ENCODE measurements at places on chromosomes 3 and 15.

DNA sequence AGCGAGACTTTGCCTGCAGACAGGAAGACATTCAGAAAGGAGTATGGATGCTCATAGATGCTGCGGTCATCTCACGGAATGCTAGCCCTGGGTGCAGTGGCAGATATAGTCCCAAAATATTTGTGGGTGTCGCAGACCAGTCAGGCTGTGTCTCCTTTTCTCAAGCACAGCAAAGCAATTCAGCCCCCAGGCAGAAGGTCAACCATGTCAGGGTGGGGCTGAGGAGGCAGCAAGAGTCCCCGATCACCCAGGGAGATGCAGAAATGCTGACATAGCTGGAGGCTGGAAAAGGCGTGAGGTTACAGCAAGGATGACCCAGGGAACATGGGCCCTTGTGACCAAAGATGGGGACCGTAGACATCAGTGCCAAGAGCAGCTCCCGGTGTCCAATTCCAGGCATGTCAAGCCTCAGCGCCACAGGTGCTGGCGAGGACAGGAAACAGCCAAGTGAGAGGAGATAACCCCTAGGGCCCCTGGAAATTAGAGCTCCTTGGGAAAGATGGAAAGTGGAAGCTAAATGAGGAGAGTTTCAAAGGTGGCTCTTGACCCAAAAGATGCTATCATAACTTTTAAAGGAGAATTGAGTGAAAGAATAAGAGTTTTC lies 81.2 kb upstream of the ABHD17C start:
- DNase-seq, result no peak

DNA sequence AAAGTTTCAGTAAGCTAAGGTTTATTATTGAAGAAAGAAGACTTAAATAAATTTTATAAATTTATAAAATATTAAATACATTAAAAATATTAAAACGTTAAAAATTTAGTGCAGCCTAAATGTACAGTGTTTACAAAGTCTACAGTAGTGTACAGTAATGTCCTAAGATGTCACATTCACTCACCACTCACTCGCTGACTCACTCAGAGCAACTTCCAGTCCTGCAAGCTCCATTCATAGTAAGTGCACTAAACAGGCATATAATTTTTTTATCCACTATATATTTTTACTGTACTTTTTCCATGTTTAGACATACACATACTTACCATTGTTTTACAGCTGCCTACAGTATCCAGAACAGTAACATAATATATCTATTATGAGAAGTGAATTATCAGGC lies 51.5 kb downstream of the TJP1 start:
- DNase-seq, result no peak

GRCh38 chr3:56764904-56765547 lies 36.7 kb downstream of the ARHGEF3 start:
- no peak for DNase-seq

DNA sequence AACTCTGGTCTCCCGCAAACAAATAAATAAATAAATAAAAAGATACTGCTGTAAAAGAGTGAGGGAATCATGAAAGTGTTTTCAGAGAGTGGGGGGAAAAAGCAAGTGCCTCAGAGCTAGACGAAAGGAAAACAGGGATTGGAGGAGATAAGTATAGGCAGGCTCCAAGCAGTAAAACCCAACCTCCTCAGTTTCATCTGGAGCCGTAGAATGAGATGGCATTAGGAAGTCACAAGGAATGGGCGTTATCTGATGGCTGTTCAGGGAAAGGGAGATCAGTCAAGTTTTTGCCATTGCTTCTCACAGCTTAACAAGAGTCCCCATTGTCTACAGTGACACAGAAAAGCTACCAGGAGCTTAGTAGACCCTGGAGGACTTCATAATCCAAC lies 451.5 kb upstream of the PPP2R3A start:
- no peak for DNase-seq

GRCh38 chr3:45575386-45575923 lies 19.1 kb upstream of the LIMD1 start:
- peak; percentile 61 for DNase-seq

GRCh38 chr3:196792771-196793170 lies 53.1 kb downstream of the PAK2 start:
- DNase-seq, result peak; percentile 16

- no peak for DNase-seq
Observed at GRCh38 chr3:119664370-119664769, 4.0 kb upstream of the POPDC2 start.

DNA sequence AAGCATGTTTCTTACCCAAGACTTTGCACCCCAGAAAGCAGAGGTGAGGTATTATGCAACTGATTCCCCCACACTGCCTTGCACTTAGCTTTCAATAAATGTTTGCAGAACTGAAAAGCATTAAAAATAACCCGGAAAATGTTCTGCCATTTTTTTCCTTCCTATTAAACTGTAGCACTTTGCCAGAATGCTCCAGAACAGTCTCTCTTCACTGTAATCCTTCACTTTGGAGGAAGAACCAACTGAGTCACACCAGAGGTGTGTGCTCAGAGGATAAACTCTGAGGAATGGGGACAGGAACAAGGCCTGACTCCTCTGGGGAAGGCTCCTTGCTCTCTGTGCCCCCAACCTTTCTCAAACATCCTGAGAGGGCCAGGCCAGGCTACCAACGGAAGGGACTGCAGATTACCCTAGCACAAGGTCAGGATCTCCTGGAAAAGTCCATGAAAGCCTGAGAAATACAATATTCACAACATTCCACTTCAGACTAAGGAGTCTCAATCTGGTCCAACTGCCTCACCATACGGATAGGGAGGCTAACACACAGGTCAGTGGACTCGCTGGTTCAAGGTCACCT lies 19.0 kb downstream of the ANP32A start:
- DNase-seq, result no peak

DNA sequence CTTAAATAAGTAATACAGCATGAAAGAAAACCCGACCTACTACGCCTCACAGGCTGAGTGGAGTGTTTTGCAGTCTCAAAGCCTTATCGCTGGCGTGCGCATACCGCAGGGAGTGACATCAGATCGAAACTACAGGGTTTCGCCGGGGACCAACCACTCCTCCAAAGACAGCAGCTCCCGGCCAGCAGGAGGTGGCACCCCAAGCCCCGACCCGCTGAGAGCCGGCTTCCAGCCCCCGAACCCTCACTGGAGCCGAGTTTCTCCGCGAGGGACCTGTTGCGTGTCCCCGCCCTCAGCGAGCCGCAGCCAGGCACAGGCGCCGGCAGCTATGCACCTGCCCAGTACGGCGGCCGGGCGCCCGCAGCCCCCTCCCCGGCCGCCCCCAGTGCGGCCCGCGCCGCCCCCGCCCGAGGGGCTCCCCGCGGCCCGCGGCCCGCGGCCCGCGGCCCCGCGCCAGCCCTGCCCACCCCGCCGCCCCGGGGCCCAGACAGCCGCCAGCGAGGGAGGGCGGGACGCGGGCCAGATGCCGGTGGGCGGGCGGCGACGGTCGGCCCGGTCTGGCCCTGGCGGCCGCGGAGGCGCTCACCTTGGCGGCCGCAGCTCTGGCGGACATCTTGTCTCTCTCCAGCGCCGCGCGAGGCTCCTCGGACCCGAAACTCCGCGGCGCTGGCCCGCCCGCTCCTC lies 710 bp downstream of the TJP1 start:
- peak; percentile 71 for DNase-seq

DNA sequence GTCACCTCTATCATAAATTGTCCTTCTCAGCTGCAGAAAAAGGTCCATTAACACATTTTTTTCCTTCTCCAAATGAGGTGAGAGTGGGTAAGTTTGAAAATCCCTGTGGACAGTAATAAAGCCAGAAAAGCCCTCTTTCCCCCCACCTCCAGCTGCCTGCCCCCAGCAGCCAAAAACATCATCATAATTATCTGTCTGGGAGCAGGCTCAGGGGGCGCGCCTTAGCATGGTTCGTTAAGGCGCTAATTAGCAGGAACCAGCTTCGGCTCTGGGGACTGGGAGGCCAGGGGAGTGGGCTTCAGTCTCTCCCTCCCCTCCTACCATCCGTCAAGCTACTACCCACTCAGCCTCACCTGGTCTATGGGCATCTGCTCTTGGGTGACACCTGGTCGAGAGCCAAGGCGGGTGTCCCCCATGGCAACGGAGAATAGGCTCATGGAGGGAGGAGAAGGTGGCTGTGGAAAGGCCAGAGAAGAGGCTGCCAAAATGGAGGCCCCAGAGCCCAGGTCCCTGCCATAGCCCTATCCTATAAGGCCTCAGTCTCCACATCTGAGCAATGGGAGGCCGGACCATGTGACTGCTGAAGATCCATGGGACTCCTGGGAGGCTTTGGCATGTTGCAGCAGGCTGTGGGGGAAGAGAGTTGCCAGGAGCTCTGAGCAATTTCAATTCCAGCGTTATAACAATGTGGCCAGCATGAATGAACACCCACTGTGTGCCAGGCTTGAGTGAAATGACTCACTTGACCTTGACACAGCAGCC lies 140.1 kb upstream of the LINGO1 start:
- DNase-seq, result no peak

DNA sequence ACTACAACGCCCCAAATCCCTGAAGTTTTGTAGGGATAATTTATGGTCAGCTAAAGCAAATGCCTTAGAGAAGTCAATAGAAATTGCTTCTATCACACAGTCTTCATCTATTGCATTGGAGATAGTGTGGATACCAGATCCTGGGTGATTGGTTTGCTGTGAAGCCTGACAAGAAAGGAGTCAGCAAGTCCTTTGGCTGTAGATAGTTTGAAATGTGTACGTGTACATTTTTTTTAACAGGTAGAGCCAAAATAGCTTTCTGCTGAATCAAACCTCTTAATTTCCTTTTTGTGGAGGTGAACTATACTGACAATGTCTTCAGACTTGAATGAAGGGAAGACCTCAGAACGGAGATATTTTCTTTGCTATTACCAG lies 312.3 kb downstream of the ZBBX start:
- DNase-seq, result no peak

GRCh38 chr3:56849698-56850097 lies 47.9 kb upstream of the ARHGEF3 start:
- DNase-seq, result no peak

DNA sequence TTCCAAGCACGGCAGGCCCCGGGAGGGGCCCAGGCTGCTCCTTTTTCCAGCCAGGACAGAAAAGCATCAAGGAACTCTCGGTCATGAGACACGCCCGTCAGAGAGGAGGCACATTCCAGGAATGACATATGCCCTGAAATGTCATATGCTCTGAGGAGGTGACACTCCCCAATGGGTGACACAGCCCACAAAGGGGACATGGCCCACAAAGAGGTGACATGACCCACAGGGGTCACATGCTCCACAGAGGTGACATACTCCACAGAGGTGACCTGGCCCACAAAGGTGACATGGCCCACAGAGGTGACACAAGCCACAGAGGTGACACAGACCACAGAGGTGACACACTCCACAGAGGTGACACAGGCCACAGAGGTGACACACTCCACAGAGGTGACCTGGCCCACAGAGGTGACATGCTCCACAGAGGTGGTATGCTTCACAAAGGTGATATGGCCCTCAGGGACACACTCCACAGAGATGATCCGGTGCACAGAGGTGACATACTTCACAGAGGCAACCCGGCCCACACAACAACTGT lies 79.2 kb downstream of the ABHD5 start:
- DNase-seq, result no peak
